ENCODE measurements at places on chromosomes 2 and 18.
A peak's percentile ranks its signal among the peaks of the same experiment; 100 is the strongest.

- no peak overlapping the region for H3K27ac ChIP-seq
- no peak for ATAC-seq
- no peak overlapping the region for H3K4me3 ChIP-seq
- no peaks in the 10 kb centered on the region for H3K36me3 ChIP-seq
- H3K4me1 ChIP-seq: no peaks in the 10 kb centered on the region
Measured at GRCh38 chr2:45627911-45628310, 16.8 kb upstream of the SRBD1 start.

DNA sequence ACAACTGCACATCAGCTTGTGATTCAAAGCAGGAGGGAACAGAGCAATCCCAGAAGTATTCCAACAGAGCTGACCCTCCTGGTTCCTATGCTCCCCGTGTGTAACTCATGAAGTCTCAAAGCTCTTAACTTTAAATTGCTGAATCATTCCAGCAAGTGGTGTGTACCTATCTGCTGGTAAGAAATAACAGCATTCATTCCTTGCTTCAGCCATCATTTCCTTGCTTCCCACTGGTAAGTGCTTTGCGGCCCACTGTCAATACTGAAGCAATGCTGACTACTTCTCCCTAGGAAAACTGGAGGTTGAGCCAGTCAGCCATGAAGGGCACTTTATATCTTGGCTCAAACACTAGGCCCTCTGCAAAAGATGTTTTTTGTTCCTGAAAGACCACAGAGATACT, 222.4 kb downstream of the EXOC6B start:
- no peaks in the 10 kb centered on the region for H3K36me3 ChIP-seq
- peaks cover 10% of the 10 kb centered on the region for H3K4me1 ChIP-seq
- H3K4me3 ChIP-seq: peak overlapping the region; percentile 19
- no peak for ATAC-seq
- H3K27me3 ChIP-seq: no peaks in the 10 kb centered on the region

DNA sequence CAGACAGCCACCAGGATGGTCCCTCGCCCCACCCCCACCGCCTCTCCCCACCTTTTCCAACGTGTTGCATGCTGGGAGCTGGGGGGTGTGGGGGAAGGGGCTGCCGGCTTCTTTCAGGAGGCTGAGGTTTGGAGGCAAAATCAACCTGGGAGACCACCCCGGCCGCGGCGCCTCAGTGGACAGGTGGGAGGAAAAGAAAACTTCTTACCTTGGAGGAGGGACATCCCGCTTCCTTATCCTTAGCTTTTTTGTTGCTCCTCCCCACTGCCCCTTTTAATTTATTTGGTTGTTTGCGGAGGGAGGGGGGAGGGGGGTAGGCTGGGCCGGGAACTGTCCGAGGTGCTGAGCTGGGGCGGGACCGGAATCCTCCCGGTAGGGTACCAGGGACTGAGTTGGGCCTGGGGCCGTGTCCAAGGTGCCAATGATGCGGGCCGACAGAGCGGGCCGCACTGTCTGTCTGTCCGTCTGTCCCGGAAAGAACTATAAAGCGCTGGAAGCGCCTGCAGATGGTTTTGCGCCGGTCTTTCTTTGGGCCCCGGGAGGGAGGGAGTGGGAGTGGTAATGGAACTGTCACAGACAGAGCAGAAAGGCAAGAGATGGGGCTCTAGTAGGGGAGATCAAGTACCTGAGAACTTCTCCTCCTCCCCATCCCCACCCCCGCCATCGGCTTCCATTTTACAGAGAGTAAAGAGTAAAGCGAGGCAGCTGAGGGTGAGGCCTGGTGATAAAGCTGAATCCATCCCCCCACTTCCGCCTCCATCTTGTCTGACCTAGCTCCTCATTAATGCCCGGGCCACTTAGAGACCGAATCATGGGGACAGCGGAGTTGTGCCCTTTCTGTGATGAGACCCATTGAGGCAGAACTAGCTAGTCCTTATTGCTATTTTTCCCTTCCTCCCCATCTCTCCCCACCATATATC, 2.4 kb downstream of the CDK5R2 start:
- peaks cover 7% of the 10 kb centered on the region for H3K4me1 ChIP-seq
- no peak overlapping the region for H3K27ac ChIP-seq

- H3K4me3 ChIP-seq: peak overlapping the region; percentile 59
- no peaks in the 10 kb centered on the region for H3K27me3 ChIP-seq
- peak overlapping the region; percentile 69 for H3K27ac ChIP-seq
- peaks cover 6% of the 10 kb centered on the region for H3K36me3 ChIP-seq
- no peak for ATAC-seq
Measured at GRCh38 chr2:12498704-12499103, 218.0 kb upstream of the TRIB2 start.

DNA sequence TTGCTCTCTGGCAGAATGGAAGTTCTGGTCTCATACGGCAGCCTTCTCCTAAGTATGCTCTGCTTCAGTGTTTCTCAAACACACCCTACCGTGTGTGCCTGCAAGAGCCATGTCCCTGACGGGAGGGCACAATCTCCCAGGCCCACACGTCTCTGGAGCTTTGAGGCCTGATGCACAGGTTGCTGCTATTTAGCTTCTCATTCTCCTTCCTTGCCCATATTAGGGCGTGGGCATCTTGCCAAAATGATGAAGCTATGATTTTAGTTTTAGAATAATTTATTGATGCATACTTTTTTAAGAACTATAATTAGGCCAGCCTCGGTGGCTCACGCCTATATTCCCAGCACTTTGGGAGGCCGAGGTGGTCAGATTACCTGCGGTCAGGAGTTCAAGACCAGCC, 107.9 kb downstream of the RNF144A start:
- H3K4me3 ChIP-seq: no peak overlapping the region
- H3K27me3 ChIP-seq: no peaks in the 10 kb centered on the region
- H3K27ac ChIP-seq: no peak overlapping the region
- no peak for ATAC-seq

- no peak for ATAC-seq
- H3K36me3 ChIP-seq: peaks cover 83% of the 10 kb centered on the region
- H3K4me1 ChIP-seq: peaks cover 33% of the 10 kb centered on the region
- peak overlapping the region; percentile 92 for H3K4me3 ChIP-seq
- H3K27ac ChIP-seq: peak overlapping the region; percentile 78
- no peaks in the 10 kb centered on the region for H3K27me3 ChIP-seq
Measured at GRCh38 chr2:96264656-96265348, 995 bp downstream of the TMEM127 start.

DNA sequence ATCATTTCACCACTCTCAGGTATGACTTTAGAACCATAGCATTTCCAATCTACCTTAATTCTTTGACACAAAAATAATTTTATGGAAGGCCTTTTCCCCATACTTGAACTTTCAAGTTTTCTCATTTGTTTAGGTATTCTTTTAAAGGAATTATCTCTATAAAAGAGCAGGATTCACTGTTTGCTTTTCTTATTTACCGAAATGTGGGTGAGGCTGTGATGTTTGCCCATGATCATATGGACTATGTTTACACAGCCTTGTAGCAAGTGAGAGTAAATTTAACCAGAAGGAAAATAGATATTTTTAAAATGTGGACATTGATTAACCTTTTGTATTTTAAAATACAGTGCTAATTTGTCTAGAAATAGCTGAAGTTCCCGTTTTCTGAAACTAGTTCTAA, 26.3 kb downstream of the CAB39 start:
- H3K36me3 ChIP-seq: peaks cover 67% of the 10 kb centered on the region
- peak overlapping the region; percentile 60 for H3K27ac ChIP-seq
- H3K27me3 ChIP-seq: no peaks in the 10 kb centered on the region
- peak overlapping the region; percentile 53 for H3K4me3 ChIP-seq
- H3K4me1 ChIP-seq: peaks cover 49% of the 10 kb centered on the region

DNA sequence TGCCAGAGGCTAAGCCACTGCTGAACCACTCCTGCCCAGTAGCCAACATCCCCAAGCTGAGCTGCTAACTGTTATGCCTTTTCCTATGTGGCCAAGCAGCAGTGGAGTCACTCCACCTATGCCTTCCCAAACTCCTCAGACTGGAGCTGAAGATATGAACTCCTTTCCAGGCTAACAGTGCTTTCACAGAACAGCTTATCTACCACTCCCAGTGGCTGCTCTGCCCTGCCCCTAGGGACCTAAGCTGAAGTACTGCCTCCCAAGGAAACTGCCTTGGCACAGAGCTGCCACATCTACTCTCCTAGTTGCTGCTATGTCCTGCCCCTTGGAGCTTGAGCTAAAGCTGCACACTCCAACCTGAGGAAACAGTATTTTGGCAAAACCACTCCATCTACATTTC, 275.9 kb downstream of the RBM43 start:
- H3K27ac ChIP-seq: no peak overlapping the region
- no peaks in the 10 kb centered on the region for H3K4me1 ChIP-seq
- no peaks in the 10 kb centered on the region for H3K36me3 ChIP-seq
- H3K4me3 ChIP-seq: no peak overlapping the region

- H3K27ac ChIP-seq: no peak overlapping the region
- H3K27me3 ChIP-seq: peaks cover 13% of the 10 kb centered on the region
- H3K36me3 ChIP-seq: no peaks in the 10 kb centered on the region
- no peak for ATAC-seq
Measured at GRCh38 chr2:60476206-60476954, 77.1 kb downstream of the BCL11A start.

GRCh38 chr18:34592961-34593382, 117.1 kb upstream of the DTNA start:
- H3K27ac ChIP-seq: no peak overlapping the region
- ATAC-seq: no peak
- H3K4me3 ChIP-seq: no peak overlapping the region
- no peaks in the 10 kb centered on the region for H3K4me1 ChIP-seq

- peak overlapping the region; percentile 85 for H3K27ac ChIP-seq
- peaks cover 79% of the 10 kb centered on the region for H3K4me1 ChIP-seq
- peak; percentile 80 for ATAC-seq
- H3K27me3 ChIP-seq: no peaks in the 10 kb centered on the region
- H3K4me3 ChIP-seq: peak overlapping the region; percentile 76
Measured at GRCh38 chr2:197205585-197206215, 104.9 kb downstream of the ANKRD44 start.

DNA sequence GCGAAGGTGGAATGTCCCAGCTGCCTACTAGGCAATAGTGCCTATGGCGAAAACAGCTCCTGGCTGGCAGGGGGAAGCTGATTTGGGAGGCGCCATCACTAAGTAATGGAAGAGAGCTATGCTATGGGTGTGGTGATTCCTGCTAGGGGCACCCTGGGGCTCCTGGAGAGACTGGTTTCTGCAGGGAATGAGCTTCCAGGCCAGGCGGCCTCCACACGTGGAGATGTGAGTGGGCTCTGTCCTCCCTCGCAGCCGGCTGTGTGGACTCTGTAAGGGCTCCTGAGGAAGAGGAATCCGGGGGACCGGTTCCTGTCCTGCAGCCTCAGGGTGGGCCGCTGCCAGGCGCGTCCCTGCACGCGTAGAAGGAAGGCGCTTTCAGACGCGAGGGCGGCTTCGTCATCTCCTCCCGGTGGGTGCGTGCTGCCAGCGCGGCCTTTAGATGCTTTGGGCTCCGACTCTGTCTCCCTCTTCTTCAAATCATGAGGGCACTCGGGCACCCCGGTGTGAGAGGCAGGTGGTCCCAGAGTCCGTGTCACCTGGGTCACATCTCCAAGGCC, 55.5 kb upstream of the ANKRD62 start:
- no peaks in the 10 kb centered on the region for H3K36me3 ChIP-seq
- H3K4me3 ChIP-seq: peak overlapping the region; percentile 65
- H3K27ac ChIP-seq: no peak overlapping the region
- H3K27me3 ChIP-seq: peaks cover 8% of the 10 kb centered on the region
- peak; percentile 14 for ATAC-seq
- H3K4me1 ChIP-seq: no peaks in the 10 kb centered on the region

DNA sequence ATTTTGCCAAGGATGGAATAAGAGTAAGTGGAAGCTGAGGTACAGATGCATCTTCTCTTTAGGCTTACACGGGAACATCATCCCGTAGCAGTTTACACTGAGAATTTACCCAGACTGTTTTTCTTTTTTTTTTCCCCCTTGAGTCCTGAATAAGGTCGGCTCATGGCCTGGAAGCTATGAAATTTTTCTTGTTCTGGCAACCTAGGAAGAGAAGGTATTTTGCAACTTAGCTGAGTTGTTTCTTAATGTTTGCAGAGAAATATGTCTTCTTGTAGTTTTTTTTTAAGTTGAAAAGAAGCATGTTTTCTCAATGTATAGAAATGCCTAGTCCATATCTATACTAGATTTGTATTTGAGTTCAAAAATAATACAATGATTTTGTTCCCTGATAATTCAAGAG, 712.5 kb downstream of the TDRD15 start:
- no peaks in the 10 kb centered on the region for H3K36me3 ChIP-seq
- no peaks in the 10 kb centered on the region for H3K4me1 ChIP-seq
- H3K27ac ChIP-seq: no peak overlapping the region
- no peak overlapping the region for H3K4me3 ChIP-seq

DNA sequence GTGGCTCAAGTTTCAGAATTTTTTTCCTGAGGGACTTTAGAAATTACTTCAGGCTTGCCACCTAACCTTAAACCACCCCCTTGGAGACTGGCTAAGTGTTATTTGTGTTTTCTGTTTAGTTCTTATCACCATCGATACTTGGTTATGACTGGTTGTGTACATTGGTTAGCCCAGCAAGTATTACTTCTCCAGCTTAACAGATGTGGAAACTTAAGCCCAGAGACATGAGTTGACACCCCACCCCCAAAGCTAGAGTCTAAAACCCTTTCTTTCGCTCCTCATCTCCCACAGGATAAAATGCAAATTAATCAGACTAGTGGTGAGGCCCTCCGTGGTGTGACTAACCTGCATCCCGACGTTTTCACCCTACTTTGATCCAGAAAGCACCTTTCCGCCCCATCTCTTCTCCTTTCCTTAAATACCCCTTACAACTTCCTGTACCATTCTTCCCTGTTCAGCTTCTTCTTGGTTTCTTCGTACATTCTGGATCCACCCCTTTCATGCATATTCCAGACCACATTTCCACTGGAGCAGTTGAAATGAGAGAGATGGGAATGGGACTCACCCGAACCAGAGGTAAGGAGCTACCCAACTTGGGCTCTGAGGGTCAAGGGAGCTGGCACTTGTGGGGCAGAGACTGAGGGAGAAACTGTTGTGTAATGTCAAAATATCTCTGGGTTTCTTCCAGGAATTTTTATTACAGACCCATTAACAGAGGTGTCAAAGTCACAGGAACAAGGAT, 819 bp upstream of the MAP3K2 start:
- peak overlapping the region; percentile 95 for H3K27ac ChIP-seq
- peaks cover 47% of the 10 kb centered on the region for H3K4me1 ChIP-seq
- peak overlapping the region; percentile 85 for H3K4me3 ChIP-seq
- ATAC-seq: peak; percentile 34
- H3K36me3 ChIP-seq: peaks cover 28% of the 10 kb centered on the region

DNA sequence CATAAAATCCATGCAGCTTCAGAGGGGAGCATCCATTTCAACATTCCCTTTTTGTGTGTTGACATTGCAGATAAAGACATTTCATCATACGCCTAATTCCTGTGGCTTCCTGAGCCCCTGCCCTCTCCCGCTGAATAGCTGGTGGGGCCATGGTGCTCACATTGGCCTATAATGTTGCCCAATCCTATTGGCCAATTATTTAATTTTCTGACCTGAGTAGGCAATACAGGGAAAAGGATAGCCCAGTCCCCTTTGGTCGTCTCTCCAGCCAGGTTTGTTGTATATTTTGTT, 163.8 kb upstream of the MYCN start:
- no peaks in the 10 kb centered on the region for H3K4me1 ChIP-seq
- no peak for ATAC-seq
- no peak overlapping the region for H3K27ac ChIP-seq
- no peak overlapping the region for H3K4me3 ChIP-seq
- H3K27me3 ChIP-seq: peaks cover 4% of the 10 kb centered on the region
- no peaks in the 10 kb centered on the region for H3K36me3 ChIP-seq

All from activated T-helper 17 cell treated with anti-CD3 and anti-CD28 coated beads, Interleukin-2, amount 50 U/mL, for 72 hours (primary cell).